CD4-positive, alpha-beta T cell treated with Interleukin-17A for 1 hour (primary cell): ENCODE measurements at places on chromosomes 5 and 9.

- no peak for DNase-seq
These were observed 391.2 kb downstream of the HINT1 start for GRCh38 chr5:130773813-130774212.

DNA sequence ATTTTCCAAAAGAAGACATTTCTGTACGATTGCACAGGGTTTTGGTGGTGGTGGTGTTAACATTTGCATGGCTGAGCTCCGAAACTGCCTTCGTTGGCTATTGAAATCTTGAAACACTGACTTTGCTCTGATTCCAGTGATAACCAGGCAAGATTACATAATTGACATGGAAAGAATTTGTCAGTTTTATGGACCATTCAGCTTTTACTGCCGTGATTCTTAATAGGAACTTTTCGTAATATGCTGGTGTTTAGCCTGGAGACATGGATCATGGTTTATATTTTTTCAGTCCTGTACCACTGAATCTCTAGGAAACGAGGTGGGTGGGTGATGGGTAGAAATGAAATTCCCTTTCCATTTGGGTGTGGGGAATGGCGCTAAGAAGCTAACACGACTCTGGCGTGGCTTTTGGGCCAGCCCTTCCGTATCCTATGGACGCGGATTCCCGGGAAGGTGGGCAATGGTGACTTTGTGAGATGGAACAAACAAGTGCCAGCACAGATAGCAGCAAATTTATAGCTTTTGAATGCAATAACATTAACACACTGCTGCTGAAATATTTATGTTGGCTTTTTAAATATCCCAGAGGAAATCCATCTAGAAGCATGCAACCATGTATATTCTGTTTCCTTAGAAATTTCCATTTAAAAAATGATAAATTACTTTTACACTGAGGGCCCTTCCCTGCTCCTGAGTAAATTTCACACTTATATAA is 36.8 kb downstream of the LIX1 start:
- DNase-seq: no peak

DNA sequence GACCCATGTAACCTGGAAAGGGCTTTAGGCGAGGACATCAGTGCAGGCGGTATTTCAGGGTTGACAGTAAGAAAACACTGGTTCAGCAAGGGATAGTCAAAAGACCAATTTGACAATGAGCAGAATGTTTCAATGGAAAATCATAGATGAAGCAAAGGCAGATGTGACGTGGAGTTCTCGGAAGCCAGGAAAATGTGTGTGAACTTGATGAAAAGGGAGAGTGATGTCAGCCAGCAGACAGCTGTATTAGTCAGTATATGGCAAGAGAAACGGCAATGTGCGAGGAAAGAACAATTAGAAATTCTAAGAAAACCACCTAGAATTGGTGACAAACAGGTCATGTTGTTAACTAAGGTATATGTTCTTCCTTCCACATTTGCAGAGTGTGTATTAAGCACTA is 503.9 kb upstream of the DAB2 start:
- DNase-seq: no peak

DNA sequence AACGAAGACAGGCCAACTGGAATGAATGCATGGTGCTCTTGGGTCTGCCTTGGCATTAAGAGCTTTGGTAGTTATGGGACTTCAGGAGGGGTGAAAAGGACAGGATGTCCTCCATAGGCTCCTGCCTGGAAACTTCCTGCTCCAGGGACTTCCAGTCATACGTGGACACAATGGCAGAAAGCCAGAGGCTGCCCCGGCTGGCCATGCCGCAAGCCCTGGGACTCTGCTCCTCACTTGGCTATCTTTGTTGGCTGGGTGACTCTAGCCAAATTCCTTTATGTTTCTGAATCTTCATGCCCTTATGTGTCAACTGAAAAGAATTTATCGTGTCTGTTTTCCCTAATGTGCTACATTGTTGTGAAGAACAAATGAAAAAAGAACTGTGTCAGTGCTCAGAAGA is 136.9 kb downstream of the SIL1 start:
- no peak for DNase-seq

DNA sequence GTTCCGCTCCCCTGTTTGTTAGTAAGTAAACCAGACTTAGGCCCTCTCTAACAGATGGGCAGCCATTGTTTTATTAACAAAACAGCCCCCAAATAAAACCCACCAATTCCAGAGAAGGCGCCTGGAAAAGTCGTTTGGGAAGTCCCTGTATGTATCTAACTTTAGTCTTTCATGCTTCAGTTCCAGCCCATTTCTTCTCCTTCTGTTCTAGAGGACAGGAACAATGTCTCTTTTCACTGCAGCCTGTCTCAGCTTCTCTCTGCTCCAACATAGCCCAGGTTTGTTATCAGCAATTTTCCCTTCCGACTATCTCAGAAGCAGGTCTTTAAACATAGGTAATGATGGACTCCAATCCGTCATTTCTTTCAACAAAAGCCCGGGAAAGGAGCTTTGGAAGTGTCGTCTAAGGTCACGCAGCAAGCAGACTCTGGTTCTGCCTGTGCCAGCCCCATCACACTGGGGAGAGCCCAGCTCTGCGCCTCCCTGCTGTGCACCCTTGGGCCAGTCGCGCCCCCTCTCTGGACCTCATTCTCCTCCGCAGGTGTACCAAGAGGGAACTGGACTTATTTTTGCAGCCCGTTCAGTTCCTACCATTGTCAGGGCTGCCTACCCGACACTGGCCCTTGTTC is 9.6 kb upstream of the AKNA start:
- no peak for DNase-seq

- DNase-seq: no peak
These were observed 485.8 kb downstream of the SEMA5A start for GRCh38 chr5:9059920-9060691.

DNA sequence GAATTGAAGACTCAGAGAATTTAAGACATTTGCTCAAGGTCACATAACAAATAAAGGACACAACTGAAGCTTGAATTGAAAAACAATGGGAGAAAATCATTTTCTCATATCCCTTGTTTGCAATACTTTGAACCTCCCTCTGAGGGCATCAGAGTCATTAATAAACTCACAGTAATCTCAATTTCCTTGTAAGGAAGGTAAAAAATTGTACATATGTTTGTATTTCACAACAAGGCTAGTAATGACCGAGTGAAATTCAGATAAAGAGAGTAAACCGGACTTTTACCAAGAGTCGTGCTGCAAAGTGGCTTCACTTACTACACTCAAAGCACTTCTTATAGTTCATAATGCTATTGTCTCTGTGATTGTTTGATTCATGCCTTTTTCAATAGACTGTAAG is 665.0 kb downstream of the NR2F1-AS1 start:
- no peak for DNase-seq
